ENCODE measurements at places on chromosomes 6 and 20. TPM values are rescaled to one million over a fixed set of nuclear protein-coding genes. Genes with fewer than 3 reads are reported as not detected.

DNA sequence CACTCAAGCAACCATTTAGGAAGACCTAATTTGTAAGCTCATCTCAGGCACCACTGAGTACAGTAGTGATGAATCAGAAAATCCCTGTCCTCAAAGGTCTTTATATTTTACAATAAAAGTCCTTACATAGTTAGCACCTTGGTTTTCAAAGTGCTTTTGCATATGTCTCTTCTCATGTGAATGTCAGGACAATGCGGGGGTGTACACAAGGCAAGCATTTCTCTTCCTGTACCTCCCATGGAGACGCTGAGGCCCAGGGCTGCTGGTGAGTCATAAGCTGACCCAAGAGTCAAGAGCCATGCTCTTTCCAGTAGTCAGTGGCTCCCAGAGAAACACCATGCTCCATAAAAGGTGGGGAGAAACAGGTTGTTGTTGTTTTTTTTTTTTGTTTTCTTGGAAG lies 174.0 kb downstream of the GJA10 start:
- DNase-seq = no peak

CCN6 gene
- total RNA-seq = not detected

DNA sequence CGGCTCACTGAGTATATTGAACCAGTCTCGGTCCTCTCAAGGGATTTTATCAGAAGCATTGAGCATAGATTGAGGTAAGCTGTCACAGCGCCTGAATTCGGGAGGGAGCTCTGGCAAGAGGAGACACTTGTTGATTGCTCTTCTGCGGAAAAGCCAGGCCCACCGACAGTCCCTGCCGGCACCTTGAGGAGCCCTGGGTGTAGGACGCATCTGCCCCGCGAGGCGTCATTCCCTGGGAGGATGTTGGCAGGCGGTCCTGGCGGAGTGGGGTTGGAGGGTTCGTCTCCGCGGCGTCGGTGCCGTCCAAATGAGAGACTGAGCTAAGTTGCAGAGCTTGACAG lies 843 bp downstream of the FBXO9 start:
- peak; percentile 76 for DNase-seq

TAGAP gene
- 1.7 TPM for total RNA-seq

DNA sequence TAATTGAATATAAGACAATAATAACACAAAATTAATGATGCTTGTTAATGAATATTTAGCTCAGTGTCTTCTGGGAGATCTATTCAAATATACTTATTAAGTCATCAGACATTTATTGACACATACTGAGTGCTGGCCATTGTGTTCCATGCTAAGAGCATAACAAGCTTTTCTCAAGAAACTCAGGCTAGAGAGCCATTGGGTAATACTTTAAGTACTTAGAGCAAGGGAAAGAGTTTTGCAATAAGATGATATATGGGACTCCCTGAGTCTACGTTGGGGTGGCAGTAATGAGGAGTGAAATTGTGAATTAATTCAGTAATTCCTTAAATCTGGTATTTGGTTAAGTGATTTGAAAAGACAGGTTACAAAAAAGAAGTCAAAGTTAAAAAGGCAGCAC lies 11.1 kb downstream of the TMEM200A start:
- DNase-seq = no peak

REM1 gene
- total RNA-seq = 2.4 TPM

BFSP1 gene
- total RNA-seq = 0.57 TPM

GRCh38 chr20:17712708-17713107 lies 12.9 kb downstream of the BANF2 start:
- no peak for DNase-seq

CST4 gene
- total RNA-seq = not detected

- DNase-seq = no peak
These were observed 18.6 kb downstream of the FKBP1A start for GRCh38 chr20:1374246-1374645.

Data from Right ventricle myocardium inferior (tissue), 1 donor.